ENCODE measurements at places on chromosomes 1 and 21.

- DNase-seq: peak; percentile 96
Measured at GRCh38 chr1:36321119-36321951, 2.1 kb downstream of the EVA1B start.

DNA sequence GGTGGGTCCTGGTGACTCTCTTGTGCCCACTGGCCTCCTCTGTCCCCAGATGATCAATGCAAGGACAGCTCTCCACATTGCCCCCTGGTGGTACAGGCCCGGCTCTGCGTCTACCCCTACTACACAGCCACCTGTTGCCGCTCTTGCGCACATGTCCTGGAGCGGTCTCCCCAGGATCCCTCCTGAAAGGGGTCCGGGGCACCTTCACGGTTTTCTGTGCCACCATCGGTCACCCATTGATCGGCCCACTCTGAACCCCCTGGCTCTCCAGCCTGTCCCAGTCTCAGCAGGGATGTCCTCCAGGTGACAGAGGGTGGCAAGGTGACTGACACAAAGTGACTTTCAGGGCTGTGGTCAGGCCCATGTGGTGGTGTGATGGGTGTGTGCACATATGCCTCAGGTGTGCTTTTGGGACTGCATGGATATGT is 10.8 kb downstream of the ADAMTSL4 start:
- DNase-seq: peak; percentile 54

- peak; percentile 87 for DNase-seq
Measured at GRCh38 chr1:99266726-99267125, 2.4 kb downstream of the PLPPR4 start.

GRCh38 chr1:30845904-30846290 is 62.7 kb downstream of the SDC3 start:
- DNase-seq: no peak

DNA sequence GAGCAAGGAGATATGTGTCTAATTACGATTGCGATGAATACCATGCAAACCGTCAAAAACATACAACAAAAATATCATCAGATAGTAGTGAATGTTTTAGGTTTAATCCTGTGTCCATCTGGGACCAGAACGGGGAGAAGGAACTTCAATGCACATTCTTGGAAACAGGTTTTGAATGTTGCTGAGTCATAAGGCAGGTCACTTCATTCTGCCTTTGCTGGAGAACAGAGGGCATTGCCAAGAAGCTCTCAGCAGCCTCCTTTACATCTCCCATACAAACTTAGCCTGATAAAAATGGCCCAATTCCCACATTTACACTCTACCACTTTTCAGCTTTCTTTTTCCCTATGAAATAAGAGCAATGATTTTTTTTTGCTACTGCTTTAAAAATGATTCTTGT is 78.0 kb upstream of the KCNJ6 start:
- DNase-seq: no peak

GRCh38 chr1:220974431-220974830 is 95.2 kb downstream of the HLX start:
- DNase-seq: no peak

- DNase-seq: no peak
Measured at GRCh38 chr1:145999321-146000024, 3.1 kb upstream of the TXNIP start.

DNA sequence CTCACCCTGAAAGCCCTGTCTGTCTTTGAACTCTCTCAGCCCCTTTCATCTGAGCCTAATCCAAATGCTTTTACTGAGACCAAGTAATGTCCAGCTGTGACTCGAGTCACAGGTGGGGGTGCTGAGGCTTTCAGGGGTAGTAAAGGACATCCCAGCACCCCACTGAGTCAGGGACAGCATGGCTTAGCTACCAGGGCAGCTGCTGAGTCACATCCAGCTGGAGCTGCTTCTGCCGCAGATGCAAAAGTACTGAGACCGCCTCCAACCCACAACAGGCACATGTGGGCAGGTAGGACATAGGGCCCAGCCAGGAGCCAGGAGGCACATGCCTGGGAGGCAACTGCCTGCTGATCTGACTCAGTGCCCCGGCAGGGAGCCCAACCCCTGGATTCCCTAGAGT is 6.7 kb upstream of the VSIG8 start:
- DNase-seq: peak; percentile 53

GRCh38 chr1:99005537-99005942 is 879 bp upstream of the PLPPR5 start:
- DNase-seq: no peak

DNA sequence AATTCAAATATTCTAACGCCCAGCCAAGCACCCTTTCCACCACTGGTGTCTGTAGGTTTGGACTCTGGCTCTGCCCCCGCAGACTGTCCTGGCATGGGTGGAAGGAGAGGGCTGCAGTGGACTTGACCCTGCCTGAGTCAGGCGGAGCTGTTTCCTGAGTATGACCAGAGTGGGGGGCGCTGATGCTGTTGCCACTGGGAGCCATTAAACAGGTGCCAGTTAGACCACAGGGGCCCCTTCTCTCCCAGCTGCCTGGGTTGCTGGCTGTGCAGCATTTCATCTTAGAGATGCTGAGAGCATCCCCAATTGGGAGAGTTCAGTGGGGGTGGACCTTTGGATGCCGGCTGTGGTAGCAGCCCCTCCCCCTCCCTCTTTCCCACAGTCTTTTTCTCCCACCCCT is 539.5 kb downstream of the MATN1 start:
- DNase-seq: no peak

- peak; percentile 46 for DNase-seq
Measured at GRCh38 chr1:183178545-183178944, 7.5 kb upstream of the LAMC2 start.

GRCh38 chr1:37721565-37721964 is 29.2 kb downstream of the CDCA8 start:
- DNase-seq: no peak

- no peak for DNase-seq
Measured at GRCh38 chr1:205716371-205717132, 33.4 kb downstream of the NUCKS1 start.

DNA sequence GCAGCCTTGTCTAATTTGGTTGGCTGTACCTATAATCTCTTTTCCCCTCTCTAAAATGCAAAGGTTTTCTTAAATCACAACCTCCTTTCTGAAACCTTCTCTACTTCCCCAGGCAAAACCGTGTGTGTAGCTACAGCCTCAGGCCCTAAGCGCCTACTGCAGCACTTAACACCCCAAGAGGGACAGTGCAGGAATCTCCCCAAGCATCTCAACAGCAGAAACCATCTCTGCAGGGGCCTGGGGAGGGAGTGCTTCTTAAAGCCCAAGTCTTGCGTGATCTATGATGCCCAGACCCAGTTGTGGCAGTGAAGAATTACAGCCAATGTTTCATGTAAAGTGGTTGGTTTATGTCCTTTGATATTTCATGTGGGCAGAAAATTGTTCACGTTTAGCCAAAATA is 159.3 kb downstream of the DSCAM start:
- no peak for DNase-seq

All from AG10803 (cell line).